ENCODE measurements at places on chromosomes 12 and 14. TPM values are rescaled to one million over a fixed set of nuclear protein-coding genes. Genes with fewer than 3 reads are reported as not detected.

Gene TAS2R13
- polyA plus RNA-seq, result not detected

Gene KRT5
- polyA plus RNA-seq, result 1.5 TPM

Gene DPY19L2
- polyA plus RNA-seq, result 13.8 TPM

Gene SYNDIG1L
- polyA plus RNA-seq, result 0.23 TPM

Gene ERP27
- polyA plus RNA-seq, result 41.8 TPM

Gene LALBA
- polyA plus RNA-seq, result not detected

Gene DPPA3
- polyA plus RNA-seq, result not detected

GRCh38 chr12:8584004-8584403, 28.7 kb downstream of the AICDA start:
- no peaks in the 10 kb centered on the region for H3K27me3 ChIP-seq
- no peak for DNase-seq
- H3K4me1 ChIP-seq, result no peaks in the 10 kb centered on the region
- no peak overlapping the region for H3K4me3 ChIP-seq
- no peak overlapping the region for H3K27ac ChIP-seq
- no peaks in the 10 kb centered on the region for H3K36me3 ChIP-seq

GRCh38 chr12:24756479-24757024, 192.3 kb downstream of the BCAT1 start:
- H3K27me3 ChIP-seq, result peaks cover 10% of the 10 kb centered on the region
- H3K4me3 ChIP-seq, result no peak overlapping the region
- no peaks in the 10 kb centered on the region for H3K36me3 ChIP-seq
- DNase-seq, result no peak

DNA sequence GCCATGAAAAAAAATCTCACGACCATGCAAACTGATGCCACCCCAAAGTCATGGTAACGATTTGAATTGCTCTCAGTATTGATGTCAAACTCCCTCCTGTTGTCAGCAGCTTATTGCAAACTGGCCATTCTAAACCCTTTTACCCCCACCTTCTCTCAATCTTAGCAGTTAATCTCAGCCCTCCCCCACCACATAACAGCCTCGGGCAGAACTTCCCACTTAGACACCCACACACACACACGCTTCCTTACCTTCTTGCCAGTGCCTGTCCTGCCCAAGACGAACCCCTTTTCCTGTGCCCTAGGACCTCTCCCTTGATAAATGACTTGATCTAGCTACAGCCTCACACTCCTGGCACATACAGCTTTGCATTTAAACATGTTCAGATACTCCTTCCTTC, 56.6 kb downstream of the GPATCH2L start:
- H3K4me3 ChIP-seq, result no peak overlapping the region
- H3K27ac ChIP-seq, result no peak overlapping the region
- no peaks in the 10 kb centered on the region for H3K4me1 ChIP-seq
- no peak for DNase-seq

DNA sequence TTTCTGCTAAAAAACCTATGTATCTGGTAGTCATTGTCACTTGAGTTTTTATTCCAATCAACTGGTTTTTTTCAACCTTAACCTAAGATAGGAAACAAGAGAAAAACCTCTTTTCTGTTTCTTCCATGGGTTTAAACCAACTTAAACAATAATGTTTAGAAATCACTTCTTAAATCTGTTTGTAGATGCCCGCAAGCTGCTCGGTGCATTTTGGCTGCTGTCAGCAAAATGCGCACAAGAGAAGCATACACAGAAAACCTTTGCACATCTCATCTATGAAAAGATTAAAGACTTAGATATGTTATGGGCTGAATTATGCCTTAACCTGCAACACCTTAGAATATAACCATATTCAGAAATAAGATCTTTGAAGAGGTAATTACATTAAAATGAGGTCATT, 299.8 kb downstream of the ITPR2 start:
- no peaks in the 10 kb centered on the region for H3K36me3 ChIP-seq
- H3K4me3 ChIP-seq, result no peak overlapping the region
- DNase-seq, result no peak
- no peak overlapping the region for H3K27ac ChIP-seq

DNA sequence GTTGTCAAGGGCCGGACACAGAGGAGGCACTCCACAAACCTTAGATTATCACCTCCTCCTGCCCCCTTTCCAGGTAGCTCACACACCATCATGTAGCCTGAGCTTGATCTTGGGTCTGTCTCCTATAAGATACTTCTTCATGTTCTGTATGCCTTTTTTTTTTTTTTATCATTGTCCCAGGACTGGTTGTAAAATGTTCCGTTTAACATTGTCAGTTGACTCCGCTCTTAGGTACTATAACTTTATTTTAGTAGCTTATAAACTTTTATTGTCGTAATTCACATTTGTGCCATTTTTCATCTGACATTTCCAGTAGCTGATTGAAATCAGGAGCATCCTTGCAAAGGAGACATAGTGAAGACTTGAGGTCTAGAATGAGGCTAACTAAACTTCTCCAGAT, 79.9 kb downstream of the SLC15A5 start:
- no peaks in the 10 kb centered on the region for H3K27me3 ChIP-seq
- H3K36me3 ChIP-seq, result no peaks in the 10 kb centered on the region
- no peaks in the 10 kb centered on the region for H3K4me1 ChIP-seq
- no peak for DNase-seq
- H3K27ac ChIP-seq, result no peak overlapping the region

- H3K4me1 ChIP-seq, result peaks cover 5% of the 10 kb centered on the region
- no peaks in the 10 kb centered on the region for H3K27me3 ChIP-seq
- no peaks in the 10 kb centered on the region for H3K36me3 ChIP-seq
- peak within 1 kb of the TSS; percentile 94 for H3K27ac ChIP-seq
- peak within 1 kb of the TSS; percentile 88 for H3K4me3 ChIP-seq
Measured at GRCh38 chr14:68979021-68979721, at the start of gene ACTN1. Gene ACTN1, minus strand, starts transcription at chr14:68979302. Its CDS starts 246 bp downstream, at chr14:68979056.

GRCh38 chr14:95564060-95564459, 29.2 kb downstream of the GLRX5 start:
- peak; percentile 83 for DNase-seq
- peaks cover 3% of the 10 kb centered on the region for H3K4me1 ChIP-seq
- H3K27ac ChIP-seq, result no peak overlapping the region
- no peaks in the 10 kb centered on the region for H3K27me3 ChIP-seq
- no peak overlapping the region for H3K4me3 ChIP-seq

GRCh38 chr14:90060965-90061684, 669 bp upstream of the KCNK13 start:
- H3K4me3 ChIP-seq, result peak overlapping the region; percentile 56
- H3K4me1 ChIP-seq, result no peaks in the 10 kb centered on the region
- no peak overlapping the region for H3K27ac ChIP-seq

- no peaks in the 10 kb centered on the region for H3K4me1 ChIP-seq
- no peak overlapping the region for H3K4me3 ChIP-seq
- DNase-seq, result no peak
- H3K27ac ChIP-seq, result no peak overlapping the region
- H3K36me3 ChIP-seq, result no peaks in the 10 kb centered on the region
- no peaks in the 10 kb centered on the region for H3K27me3 ChIP-seq
Measured at GRCh38 chr14:104422837-104423681, 156.5 kb upstream of the C14orf180 start.

- H3K36me3 ChIP-seq, result no peaks in the 10 kb centered on the region
- DNase-seq, result no peak
- no peak overlapping the region for H3K4me3 ChIP-seq
- H3K4me1 ChIP-seq, result no peaks in the 10 kb centered on the region
Measured at GRCh38 chr12:58731096-58731495, 189.2 kb downstream of the LRIG3 start.

DNA sequence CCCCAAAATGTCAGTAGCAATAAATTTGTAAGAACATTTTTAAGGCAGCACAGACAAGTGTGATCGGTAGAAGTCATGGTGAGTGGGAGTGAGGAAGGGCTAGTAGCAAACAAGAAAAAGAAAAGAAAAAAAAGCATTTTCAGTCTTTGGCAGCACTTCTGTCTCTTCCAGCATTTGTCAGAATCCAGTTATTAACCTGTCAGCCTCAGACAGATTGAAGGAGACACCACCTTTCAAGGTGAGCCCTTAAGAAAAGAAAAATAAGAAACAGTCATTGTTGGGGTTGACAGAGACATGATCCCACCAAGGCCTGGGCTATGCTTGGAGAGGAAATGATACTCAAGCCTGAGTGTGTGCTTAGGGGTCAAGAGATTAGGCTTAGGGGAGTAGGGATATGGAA, 947.4 kb downstream of the NRXN3 start:
- H3K4me1 ChIP-seq, result no peaks in the 10 kb centered on the region
- H3K36me3 ChIP-seq, result no peaks in the 10 kb centered on the region
- no peak overlapping the region for H3K27ac ChIP-seq
- H3K4me3 ChIP-seq, result no peak overlapping the region

DNA sequence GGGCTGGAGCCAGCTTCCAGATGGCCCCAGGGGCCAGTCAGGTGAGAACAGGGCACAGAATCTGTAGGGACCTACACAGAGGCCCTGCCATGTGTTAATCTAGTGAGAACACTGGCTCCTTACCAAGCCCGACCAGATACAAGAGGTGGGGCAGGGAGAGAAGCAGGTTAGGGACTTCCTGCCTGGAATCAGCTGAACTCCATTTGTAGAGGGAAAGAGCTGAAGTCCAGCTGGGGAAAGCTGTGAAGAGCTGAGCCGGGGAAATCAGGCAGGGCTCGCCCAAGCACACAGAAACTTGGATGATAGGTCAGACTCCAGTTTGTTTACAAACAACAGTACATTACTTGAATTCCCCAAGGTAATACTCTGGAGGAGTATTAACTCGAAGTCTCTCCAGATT, 46.7 kb downstream of the PTGER2 start:
- no peak overlapping the region for H3K4me3 ChIP-seq
- no peaks in the 10 kb centered on the region for H3K27me3 ChIP-seq
- no peak for DNase-seq
- H3K27ac ChIP-seq, result no peak overlapping the region
- H3K36me3 ChIP-seq, result no peaks in the 10 kb centered on the region
- no peaks in the 10 kb centered on the region for H3K4me1 ChIP-seq

DNA sequence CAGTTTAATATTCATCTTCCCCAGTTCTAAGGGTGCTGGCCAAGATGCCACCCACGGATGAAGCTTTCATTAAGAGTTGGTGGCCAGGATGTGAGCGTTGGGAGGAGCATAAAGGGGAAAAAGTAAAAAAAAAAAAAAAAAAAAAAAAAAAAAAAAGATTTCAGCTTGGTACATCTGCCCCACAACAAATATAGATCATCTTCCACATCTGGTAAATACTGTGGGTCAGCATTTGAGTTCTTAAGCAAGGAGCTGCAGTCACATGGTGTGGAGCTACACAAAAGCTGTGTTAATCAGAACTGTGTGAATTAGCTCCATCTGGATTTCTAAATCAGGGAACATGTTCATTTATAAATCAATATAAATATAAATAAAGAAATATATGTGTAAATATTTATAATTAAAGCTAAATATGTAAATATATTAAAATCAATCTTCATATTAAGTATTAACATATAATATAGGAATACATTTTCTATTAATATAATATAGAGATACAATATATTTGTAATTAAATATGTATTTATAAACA, 262.3 kb downstream of the NUAK1 start:
- H3K4me1 ChIP-seq, result no peaks in the 10 kb centered on the region
- H3K27ac ChIP-seq, result no peak overlapping the region
- no peaks in the 10 kb centered on the region for H3K27me3 ChIP-seq
- no peak for DNase-seq

DNA sequence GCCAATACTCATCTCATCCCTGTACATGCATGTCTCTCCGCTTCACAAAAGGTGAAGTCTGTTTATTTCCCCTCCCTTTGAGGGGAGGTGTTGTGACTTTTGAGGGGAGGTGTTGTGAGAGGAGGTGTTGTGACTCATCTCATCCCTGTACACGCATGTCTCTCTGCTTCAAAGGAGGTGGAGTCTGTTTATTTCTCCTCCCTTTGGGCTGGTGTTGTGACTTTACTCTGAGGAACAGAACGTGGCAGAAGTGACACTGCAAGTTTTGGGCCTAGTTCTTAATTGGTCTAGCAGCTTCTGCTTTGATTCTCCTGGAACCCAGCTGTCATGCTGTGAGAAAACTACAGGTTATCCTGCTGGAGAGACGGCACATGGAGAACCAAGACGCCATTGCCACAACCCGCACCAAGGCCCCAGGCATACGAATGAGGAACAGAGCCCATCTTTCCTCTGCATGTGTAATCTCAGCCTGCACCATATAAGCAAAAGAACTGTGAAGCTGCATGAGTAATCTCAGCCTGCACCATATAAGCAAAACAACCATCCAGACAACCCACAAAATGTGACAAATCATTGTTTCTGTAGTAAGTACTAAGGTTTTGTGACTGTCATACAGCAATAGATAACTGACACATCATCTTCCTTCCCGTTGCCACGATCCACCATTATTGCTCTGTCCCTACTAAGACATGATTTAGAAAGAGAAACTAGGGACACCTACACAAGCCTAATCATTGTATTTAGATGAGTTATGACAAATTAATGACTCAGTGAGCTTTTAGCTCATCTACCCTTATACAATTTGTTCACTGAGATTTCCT, 30.0 kb downstream of the GALNT4 start:
- H3K36me3 ChIP-seq, result no peaks in the 10 kb centered on the region
- H3K4me3 ChIP-seq, result no peak overlapping the region
- H3K27ac ChIP-seq, result no peak overlapping the region

- H3K4me1 ChIP-seq, result no peaks in the 10 kb centered on the region
- no peak for DNase-seq
- no peaks in the 10 kb centered on the region for H3K27me3 ChIP-seq
- no peak overlapping the region for H3K4me3 ChIP-seq
- H3K36me3 ChIP-seq, result no peaks in the 10 kb centered on the region
- no peak overlapping the region for H3K27ac ChIP-seq
Measured at GRCh38 chr14:63760014-63760413, 32.1 kb upstream of the SGPP1 start.

DNA sequence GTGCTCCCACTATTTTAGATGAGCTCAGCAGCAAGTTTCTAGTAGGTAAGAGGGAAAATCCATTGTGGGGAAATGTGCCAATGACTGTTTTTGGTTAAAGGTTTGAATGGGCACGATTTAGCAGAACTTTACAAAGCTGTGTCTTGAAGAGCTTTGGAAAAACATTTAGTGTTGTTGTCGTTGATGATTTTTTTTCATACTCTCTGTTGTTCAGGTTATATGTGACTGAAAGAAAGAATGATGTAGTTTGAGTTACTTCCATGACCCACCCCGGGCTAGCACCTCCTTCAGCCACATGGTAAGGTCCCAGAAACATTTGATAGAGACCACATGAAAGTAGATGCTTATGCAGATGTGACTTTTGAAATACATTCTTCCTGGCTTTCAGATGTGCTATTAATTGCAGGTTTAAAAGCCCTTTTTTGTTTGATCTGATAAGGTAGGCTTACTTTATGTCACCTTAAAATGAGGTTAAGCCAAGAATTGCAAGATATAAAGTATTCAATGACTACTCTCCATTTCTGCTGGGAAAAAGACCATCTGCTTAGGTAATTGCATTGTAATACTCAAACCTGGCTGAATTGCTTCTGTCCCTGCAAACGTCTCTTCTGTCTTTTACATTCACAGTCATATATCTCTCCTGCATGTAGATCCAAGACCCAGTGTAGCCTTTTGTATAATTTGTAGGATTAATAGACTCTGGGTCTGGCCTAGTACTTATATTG, 250.6 kb downstream of the RGS6 start:
- H3K4me3 ChIP-seq, result no peak overlapping the region
- DNase-seq, result no peak
- peak overlapping the region; percentile 35 for H3K27ac ChIP-seq
- no peaks in the 10 kb centered on the region for H3K27me3 ChIP-seq
- peaks cover 18% of the 10 kb centered on the region for H3K4me1 ChIP-seq

- DNase-seq, result no peak
- no peak overlapping the region for H3K27ac ChIP-seq
- no peaks in the 10 kb centered on the region for H3K36me3 ChIP-seq
- no peaks in the 10 kb centered on the region for H3K27me3 ChIP-seq
- no peaks in the 10 kb centered on the region for H3K4me1 ChIP-seq
Measured at GRCh38 chr12:20455001-20455706, 86.8 kb downstream of the PDE3A start.
